Activated B cell treated with CpG ODN at 0.5 μM for 24 hours (primary cell): ENCODE measurements at places on chromosomes 11 and 22.

GRCh38 chr11:65552388-65552951 lies 5.7 kb downstream of the LTBP3 start:
- no peak for DNase-seq

DNA sequence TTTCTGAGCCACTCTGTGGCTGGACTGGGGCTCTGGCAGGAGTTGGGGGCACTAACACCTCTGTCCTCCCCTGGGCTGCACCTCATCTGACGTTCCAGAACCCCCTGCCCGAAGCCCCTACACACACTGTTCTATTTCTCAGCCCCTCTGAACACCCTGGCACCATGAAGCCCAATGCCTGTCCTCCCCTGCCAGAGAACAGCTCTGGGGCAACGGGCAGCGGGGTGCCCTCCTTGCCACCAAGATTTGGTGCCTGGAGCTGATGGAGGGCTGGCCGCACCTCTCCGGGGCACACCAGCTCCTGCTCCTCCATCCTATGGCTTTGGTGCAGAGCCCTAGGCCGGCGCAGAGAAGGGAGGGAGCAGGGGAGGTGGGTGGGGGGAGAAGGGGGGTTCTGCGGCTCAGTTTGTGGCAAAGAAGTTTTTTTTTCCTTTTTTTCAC lies 16.3 kb downstream of the DUSP8 start:
- no peak for DNase-seq

- no peak for DNase-seq
Measured at GRCh38 chr11:63603180-63603518, 11.1 kb downstream of the PLAAT3 start.

- no peak for DNase-seq
Measured at GRCh38 chr11:70402016-70402415, 3.7 kb downstream of the CTTN start.

DNA sequence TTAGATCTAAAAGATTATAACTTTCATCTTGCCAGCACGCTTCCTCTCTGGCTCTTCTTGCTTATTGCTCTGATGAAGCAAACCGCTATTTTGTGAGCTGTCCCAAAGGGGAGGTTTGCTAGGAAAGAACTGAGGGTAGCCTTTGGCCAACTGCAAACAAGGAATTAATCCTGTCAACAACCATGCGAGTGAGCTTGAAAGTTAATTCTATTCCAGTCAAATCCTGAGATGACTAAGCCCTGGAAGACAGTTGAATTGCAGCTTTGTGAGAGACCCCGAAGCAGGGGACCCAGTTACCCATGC lies 10.3 kb upstream of the RNF141 start:
- DNase-seq = no peak

- no peak for DNase-seq
Measured at GRCh38 chr11:69005183-69005630, 7.8 kb downstream of the MRGPRF start.

- no peak for DNase-seq
Measured at GRCh38 chr11:17156283-17156682, 51.5 kb downstream of the PIK3C2A start.

GRCh38 chr11:5809122-5809519 lies 397 bp downstream of the OR52N2 start:
- no peak for DNase-seq
